ENCODE measurements at places on chromosomes 3 and 15.

DNA sequence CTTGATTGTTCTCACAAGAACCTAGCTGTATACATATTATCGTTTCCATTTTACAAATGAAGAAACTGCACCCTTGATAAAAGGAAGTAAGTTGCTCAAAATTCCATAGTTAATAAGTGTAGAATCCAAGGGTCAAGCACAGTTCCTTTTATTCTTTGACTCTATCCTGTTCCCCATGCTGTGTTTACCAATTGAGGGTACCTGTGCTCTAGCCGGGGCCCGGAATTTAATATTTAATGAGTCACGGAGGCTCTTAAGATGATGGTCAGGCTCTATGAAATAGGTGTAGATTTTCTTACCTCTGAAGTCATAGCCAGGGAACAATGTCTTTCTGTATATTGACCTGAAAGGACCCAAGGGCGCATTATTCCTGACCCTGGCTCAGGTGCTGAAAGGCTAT, 65.2 kb downstream of the LPP start:
- DNase-seq = no peak

DNA sequence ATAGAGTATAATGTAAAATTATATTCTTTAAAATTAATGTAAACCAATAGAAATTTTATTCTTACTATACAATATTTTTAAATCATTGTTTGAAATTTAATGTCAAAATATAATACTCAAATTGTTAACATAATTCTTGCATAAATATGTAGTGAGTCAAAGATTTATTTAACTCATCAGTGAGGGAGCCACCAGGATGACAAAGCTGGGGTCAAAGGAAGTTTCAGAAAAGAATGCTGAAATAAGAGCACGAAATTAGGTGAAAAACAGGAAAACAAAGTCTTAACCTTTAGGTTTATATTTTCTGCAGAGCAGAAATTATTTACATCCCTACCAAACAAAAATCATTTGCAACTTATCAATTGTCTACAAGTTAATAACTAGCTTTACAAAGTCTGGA, 74.1 kb downstream of the DIPK2A start:
- peak; percentile 15 for DNase-seq

DNA sequence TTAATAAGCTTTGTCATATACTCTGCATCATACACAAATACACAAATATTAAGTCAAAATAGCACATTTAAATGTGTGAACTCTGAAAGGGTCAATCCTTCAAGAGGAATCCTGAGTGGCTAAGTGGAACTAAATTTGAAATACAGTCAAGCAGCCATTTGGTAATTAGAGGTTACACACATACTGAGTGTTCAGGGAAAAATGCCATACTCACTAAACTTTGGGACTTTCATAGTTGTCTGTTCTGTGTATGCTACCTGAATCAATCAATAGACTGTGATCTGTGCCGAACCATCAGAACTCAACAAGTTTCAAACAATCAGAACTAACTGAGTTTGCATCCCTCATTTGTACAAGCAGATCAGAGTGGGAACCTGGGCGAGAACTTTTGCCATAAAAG, 15.3 kb downstream of the ANKRD28 start:
- DNase-seq = no peak

GRCh38 chr15:66251790-66252684, 1.5 kb downstream of the MEGF11 start:
- peak; percentile 44 for DNase-seq

DNA sequence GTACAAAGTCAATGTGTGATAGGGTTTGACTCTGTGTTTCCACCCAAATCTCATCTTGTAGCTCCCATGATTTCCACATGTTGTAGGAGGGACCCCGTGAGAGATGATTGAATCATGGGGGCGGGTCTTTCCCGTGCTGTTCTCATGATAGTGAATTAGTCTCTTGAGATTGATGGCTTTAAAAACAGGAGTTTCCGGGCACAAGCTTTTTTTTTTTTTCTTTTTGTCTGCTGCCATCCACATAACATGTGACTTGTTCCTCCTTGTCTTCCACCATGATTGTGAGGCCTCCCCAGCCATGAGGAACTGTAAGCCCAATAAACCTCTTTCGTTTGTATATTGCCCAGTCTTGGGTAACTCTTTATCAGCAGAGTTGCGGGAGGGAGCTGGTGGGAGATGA, 259.6 kb downstream of the TUSC7 start:
- no peak for DNase-seq

Data from fibroblast of skin of scalp (primary cell).